ENCODE measurements at places on chromosomes 2 and 18.

DNA sequence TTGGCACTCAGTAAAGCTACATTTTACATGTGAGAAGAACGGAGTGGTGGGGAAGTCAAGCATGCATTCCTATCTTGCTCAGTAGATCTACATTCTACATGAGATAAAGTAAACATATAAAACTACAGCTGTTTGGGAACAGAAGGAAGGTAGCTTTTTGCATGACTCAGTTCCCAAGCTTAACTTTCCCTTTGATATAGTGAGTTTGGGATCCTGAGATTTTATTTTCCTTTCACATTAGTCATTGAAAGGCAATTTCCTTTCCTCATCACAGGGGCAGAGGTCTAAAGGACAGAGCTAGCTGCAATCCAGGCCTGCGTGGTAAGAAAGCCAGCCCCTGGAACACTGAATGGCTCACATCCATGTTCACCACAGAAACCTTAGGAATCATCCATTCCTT lies 257.2 kb downstream of the SRBD1 start:
- DNase-seq = no peak

DNA sequence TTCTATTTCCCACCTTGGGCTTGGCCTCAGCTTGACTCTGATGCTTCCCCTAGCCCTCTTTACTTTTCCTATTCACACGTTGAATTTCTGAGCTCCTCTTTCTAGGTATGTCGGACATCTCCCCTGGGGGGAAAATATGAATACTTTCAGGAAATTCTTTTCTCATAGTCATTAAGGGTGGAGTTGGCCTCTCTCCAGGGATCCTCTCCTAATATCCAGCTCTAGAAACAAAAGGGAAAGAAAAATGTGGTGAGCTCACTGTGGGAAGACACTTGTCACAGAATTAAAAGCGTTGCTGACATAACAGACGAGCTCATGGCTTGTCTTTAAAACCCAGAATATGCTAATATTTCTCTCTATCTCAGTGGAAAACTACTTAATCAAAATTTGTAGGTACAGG lies 132.7 kb upstream of the MEX3C start:
- DNase-seq = no peak

DNA sequence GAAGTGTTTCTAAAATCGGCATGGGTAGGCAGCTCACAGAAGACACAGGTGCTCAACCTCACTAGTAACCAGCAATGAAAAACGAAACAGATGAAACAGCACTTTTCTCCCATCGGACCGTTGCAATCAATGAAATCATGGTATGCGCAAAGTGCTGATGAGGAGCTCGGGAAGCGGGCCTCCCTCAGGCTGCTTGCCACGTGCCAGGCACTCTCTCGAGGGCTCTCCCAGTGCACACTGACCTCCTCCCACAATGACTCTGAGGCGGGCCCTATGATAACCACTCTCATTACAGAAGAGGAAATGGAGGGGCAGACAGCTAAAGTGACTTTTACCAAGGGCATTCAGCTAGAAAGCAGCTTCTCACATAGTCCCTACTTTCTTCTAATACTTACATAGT lies 3.8 kb upstream of the ANKRD23 start:
- no peak for DNase-seq

DNA sequence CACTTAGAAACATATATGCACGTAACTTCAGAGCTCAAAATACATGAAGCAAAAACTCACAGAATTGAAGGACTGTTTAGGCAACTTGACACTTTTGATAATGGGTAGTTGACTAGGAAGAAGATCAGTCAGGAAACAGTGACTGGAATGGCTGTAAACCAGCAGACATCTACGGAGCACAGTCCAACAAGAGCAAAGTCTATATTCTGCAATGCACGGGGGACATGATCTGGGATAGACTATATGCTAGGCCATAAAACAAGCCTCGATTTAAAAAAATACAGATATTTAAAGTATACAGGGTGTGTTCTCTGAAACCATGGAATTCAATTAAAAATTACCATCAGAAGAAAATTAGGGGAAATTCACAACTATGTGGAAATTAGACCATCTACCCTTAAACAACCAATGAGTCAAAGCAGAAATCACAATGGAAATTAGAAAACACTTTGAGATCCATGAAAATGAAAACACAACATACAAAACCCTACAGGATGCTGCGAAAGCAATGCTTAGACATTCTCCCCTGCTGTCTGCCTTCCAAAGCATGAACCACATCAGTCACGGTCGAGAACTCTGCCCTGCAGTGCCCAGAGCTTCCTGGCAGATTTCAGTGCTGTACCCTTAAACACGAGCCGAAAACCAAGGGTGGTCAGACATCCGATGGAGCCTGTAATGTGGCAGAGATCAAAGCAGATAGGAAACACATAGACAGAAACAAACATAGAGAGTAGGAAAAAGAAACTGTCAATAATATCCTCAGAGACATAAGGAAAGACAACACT lies 651.9 kb upstream of the HS6ST1 start:
- DNase-seq = no peak

DNA sequence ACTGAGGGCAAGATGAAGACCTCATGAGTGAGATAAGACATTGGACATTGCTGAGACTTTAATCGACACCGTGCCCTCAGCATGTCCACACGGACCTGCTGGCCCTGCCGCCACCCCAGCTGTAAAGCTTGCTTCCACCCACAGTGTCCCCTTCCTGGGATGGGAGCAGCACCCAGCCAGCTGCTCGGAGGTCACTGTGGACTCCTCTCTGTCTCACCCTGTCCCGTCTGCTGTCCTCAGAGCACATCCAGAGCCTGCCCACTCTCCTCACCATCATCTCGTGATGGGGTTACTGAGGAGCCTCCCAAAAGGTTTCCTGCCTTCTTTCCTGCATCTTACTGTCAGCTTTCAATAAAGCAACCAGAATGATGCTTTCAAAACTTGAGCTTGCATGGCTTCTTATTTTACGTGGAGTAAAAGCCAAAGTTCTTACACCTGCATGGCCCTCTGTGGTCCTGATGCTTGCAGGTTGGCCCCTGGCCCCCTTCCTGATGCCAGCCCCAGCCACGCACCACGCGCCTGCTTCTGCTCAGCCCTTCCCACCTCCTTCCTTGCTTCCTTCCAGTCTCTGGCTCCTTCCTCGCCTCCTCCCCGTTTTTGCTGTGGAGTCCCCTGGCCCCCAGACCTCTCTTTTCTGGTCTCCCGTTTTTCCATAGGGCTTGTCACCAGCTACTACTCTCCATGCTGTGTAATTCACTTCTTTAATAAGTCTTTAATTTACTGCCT lies 67.0 kb downstream of the DGKD start:
- DNase-seq = no peak

All from T-helper 17 cell (primary cell).